Lower leg skin (tissue), 4 donors: ENCODE measurements at places on chromosomes 6 and 20. TPM values are rescaled to one million over a fixed set of nuclear protein-coding genes. Genes with fewer than 3 reads are reported as not detected.

Gene WFDC5
- total RNA-seq: 402 TPM

Gene FARS2
- total RNA-seq: 14.7 TPM

Gene OLIG3
- not detected for total RNA-seq

Gene NHLRC1
- 6.1 TPM for total RNA-seq

Gene PRDM1
- 31.3 TPM for total RNA-seq

Gene HLA-DMA
- 24.3 TPM for total RNA-seq

Gene VGLL2
- not detected for total RNA-seq

Gene RBPJL
- not detected for total RNA-seq

Gene SRSF12
- not detected for total RNA-seq

Gene OTOR
- not detected for total RNA-seq

Gene CFAP61
- 1.4 TPM for total RNA-seq

Gene ETV7
- total RNA-seq: 30.0 TPM

- DNase-seq: no peak
Observed at GRCh38 chr20:37205130-37205529, 25.8 kb upstream of the MROH8 start.

GRCh38 chr6:150732765-150733539 lies 132.6 kb upstream of the MTHFD1L start:
- DNase-seq: no peak

DNA sequence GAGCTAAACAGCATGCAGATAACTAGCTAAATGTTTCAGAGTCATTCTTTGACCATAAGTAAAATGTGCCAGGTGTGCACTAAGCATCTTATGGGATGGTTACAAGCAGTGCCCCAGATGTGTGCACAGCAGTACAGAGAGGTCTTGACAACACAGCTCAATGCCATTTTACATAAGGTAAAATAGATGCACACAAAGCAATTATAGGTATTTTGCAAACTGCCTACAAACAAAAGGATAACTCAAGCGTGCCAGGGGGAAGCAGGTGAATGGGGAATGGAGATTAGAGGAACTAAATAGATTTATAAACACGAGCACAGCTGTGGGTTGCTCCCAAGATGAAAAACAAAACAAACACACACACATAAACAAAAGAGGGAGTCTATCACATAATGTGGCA lies 64.8 kb downstream of the SLC2A10 start:
- DNase-seq: no peak

DNA sequence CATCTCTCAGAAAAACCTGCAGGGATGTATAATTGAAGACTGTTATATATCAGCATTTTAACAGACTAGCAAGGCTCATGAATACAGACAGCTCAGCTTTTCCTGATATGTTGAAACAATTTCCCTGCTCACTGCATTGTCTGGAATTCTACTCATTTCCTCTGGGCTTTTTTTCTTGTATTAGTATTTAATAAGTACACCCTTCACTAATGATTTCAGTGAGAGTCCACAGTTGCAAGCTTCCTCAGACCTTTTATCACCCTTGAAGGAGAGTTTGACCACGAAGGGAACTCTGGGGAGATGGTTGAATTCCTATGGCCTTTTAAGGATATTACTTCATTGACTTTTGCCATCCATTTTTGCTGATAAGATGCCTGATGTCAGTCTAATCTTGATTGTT lies 248.7 kb downstream of the ADGB start:
- no peak for DNase-seq

- DNase-seq: no peak
Observed at GRCh38 chr6:89602166-89602565, 36.4 kb downstream of the LYRM2 start.

DNA sequence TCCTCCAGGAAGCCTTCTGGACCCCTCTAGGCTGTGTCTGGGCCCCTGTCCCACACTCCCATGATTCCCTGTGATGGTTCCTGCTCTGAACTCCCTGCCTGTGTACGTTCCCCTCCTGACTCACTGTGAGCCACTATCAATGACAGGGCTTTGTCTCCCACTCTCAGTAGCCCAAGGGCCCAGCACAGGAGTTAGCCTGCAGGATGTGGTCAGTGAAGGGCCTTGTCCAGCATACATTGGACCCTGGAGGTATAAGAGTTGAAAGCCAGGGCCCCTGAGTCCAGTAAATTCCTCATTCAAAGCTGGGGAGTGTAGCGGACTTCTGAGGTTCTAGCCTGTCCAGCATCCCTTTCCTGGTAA lies 19.0 kb downstream of the ZBP1 start:
- no peak for DNase-seq

DNA sequence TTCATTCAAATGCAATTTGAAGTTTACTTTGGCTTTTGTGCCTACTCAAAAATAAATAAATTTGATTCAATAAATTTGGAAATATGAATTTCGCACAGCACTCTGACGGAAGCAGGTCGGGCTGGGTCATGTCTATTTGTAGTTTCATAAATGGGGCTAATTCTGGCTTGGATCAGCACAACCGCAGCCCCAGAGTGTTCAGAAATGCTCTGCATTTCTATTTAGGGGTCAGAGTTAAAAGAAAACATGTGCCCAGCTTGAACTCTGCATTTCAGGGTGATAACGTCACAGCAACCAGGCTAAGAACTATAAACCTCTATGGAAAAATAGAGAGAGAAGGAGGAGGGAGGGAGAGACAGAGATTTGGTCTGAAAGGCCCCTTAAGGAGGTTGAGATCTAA lies 480.9 kb upstream of the NOX3 start:
- no peak for DNase-seq

DNA sequence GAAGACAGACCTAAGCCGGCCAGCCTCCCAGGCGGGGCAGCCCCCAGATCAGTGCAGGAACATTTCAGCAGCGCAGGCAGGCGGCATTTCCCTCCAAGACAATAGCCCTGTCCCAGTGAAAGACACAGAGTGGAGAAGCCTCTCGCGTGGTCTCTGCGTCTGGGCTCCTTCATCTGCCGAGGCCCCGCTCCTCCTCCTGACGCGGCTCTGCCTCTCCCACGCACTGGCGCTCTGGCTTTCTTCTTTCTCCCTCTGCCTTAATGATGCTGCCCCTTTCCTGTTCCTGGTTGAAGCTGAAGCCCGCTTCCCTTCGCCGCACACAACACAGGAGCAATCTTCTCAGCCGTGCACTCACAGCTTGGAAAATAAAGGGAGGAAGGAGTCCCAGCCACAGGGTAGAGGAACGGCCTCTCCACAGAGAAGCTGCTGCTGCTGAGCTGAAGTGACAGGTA lies 347.5 kb downstream of the CDH4 start:
- no peak for DNase-seq

DNA sequence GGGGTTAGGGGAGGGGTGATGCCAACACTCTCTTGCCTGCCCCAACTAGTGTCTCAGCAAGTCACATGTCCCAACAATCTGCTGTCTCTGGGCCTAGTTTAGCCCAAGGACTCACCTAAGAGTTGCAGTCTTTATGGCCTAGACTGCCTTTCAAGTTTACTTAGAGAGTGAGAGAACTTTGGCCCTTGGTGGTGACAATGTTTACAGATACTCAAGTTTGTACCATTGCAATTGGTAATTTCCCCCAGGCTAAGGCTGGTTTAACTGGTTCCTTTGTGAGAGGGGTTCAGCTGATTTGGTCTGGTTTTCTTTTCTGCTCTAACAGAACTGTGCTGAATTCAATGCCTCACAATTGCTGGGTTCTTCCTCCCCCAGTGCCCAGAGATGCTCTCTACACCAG lies 1279.9 kb upstream of the EYS start:
- no peak for DNase-seq

DNA sequence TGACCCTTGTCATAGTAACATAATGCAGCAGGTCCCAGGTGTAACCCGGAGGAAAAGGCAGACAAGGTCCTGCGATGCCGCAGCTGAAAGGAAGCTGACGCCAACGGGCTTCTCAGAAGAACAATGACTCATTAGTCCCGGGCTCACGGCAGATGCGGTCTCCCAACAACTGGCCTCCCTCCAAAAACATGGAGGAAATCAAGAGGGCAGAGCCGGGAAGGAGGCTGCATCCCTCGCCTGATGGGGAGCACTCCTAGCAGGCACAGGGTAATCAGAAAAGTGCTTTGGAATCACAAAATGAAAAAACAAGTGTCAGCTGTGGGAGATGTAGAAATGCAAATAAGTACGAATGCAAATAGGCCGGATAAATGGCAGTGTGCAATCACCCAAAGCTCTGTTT lies 165.2 kb upstream of the AGPAT4 start:
- peak; percentile 87 for DNase-seq

DNA sequence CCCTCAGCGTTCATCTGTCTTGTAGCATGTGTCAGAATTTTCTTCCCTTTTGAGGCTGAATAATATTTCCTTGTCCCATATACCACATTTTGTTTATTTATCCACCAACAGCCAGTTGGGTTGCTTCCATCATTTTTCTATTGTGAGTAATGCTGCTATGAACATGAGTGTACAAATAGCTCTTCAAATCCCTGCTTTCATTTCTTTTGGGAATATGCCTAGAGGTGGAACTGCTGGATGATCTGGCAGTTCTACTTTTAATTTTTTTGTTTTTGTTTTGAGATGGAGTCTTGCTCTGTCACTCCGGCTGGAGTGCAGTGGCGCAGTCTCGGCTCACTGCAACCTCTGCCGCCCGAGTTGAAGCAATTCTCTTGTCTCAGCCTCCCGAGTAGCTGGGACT lies 64.7 kb downstream of the SASH1 start:
- DNase-seq: peak; percentile 63

DNA sequence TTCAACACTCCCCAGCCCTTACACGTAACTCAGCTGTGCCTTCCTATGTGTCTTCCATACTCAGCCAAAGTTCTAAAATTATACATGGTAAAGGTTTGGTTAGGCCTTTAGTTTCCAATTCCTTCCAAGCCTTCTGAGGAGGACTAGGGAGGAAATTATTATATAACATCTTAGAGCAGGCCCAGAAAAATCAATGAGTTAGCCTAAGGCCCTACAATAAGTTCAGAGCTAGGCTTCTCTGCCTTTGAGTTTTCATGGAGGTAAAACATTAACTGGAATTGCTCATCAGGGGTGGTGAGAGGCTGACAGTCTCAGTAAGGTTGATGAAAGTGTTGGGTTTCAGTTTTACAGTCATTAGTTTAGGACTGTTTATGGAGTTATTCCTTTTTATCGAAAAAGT lies 286.0 kb downstream of the ADGB start:
- no peak for DNase-seq

DNA sequence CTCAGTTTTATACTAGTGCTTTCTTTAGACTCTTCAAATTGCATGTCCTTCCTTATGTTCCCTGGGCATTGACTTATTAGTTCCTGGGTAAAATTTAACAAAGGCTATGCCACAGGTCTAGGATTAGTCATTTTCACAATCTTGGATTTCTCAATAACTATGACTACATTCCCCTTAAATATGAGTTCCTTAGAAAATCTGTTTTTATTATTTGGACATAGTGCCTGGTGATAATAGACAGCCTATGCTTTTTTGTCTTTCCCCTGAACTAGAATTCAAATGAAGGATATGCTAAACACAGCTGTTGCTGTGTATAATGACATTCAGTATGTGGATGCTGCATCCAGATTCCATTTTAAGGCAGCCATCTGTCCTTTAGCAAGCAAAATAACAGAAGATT lies 1252.8 kb upstream of the GJE1 start:
- no peak for DNase-seq

- DNase-seq: peak; percentile 54
Observed at GRCh38 chr6:13053006-13053461, 275.3 kb downstream of the TBC1D7 start.

GRCh38 chr20:15597306-15597705 lies 975.9 kb downstream of the KIF16B start:
- DNase-seq: no peak

DNA sequence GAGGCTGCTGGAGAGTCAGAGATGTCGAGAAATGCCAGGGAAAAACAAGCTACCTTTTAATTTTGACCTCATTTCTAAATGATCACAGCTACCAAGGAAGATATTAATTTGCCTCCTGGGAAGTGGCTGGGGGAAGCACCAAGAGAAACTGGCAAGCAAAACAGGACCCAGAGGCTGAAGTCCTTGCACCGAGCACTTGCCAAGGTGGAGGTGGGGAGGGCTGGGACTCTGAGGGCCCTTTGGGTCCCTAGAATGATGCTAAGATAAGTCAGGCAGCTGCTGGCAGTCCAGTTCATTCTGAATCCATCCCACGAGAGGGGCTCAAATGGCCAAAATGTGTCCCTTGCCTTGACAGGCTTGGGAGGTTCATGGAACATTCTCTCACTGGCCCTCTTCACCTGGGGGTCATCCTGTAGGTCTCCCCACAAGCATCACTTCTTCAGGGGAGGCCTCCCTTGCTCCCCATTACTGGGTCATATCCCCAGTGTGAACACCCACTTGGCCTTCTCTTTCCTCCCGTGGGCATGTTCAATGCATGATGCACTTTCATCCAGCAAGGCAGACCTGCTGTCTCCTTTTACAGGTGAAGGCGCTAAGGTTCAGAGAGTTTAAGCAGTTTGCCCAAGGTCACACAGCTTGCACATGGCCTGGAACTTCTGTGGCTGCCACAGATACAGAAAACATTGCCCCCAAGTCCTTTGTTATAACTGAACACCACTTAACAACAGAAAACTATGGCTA lies 39.1 kb upstream of the BLCAP start:
- peak; percentile 58 for DNase-seq

- DNase-seq: no peak
Observed at GRCh38 chr6:128327890-128328289, 192.5 kb downstream of the PTPRK start.

- no peak for DNase-seq
Observed at GRCh38 chr20:32993496-32994050, 10.7 kb downstream of the SUN5 start.

GRCh38 chr20:60132827-60133670 lies 174.8 kb downstream of the CDH26 start:
- DNase-seq: no peak
